Activated CD4-positive, alpha-beta T cell treated with anti-CD3 and anti-CD28 coated beads for 36 hours (primary cell): ENCODE measurements at places on chromosomes 1 and 21. TPM values are rescaled to one million over a fixed set of nuclear protein-coding genes. Genes with fewer than 3 reads are reported as not detected.

- H3K36me3 ChIP-seq = no peaks in the 10 kb centered on the region
- H3K27ac ChIP-seq = no peak overlapping the region
- peaks cover 12% of the 10 kb centered on the region for H3K27me3 ChIP-seq
- no peaks in the 10 kb centered on the region for H3K4me1 ChIP-seq
- no peak overlapping the region for H3K4me3 ChIP-seq
Measured at GRCh38 chr1:162892906-162893611, 32.1 kb upstream of the CCDC190 start.

- peaks cover 30% of the 10 kb centered on the region for H3K27me3 ChIP-seq
- H3K4me1 ChIP-seq = peaks cover 5% of the 10 kb centered on the region
- peak overlapping the region; percentile 45 for H3K4me3 ChIP-seq
- DNase-seq = no peak
- H3K27ac ChIP-seq = no peak overlapping the region
Measured at GRCh38 chr1:38577937-38578270, 281.7 kb downstream of the RRAGC start.

GRCh38 chr1:180600343-180600742 is 31.5 kb upstream of the XPR1 start:
- peaks cover 3% of the 10 kb centered on the region for H3K27me3 ChIP-seq
- DNase-seq = no peak
- H3K27ac ChIP-seq = no peak overlapping the region
- H3K36me3 ChIP-seq = no peaks in the 10 kb centered on the region
- no peak overlapping the region for H3K4me3 ChIP-seq

- H3K4me1 ChIP-seq = no peaks in the 10 kb centered on the region
- H3K4me3 ChIP-seq = no peak overlapping the region
- H3K27ac ChIP-seq = no peak overlapping the region
- DNase-seq = no peak
- H3K36me3 ChIP-seq = no peaks in the 10 kb centered on the region
Measured at GRCh38 chr1:111582644-111583618, 36.7 kb upstream of the RAP1A start.

- no peak overlapping the region for H3K27ac ChIP-seq
- H3K4me3 ChIP-seq = no peak overlapping the region
- H3K4me1 ChIP-seq = peaks cover 2% of the 10 kb centered on the region
- no peaks in the 10 kb centered on the region for H3K27me3 ChIP-seq
- DNase-seq = no peak
- H3K36me3 ChIP-seq = peaks cover 53% of the 10 kb centered on the region
Measured at GRCh38 chr1:193077991-193078390, 18.6 kb downstream of the RO60 start.

- peaks cover 35% of the 10 kb centered on the region for H3K4me1 ChIP-seq
- peak overlapping the region; percentile 87 for H3K4me3 ChIP-seq
- H3K36me3 ChIP-seq = no peaks in the 10 kb centered on the region
- H3K27me3 ChIP-seq = no peaks in the 10 kb centered on the region
- peak overlapping the region; percentile 83 for H3K27ac ChIP-seq
Measured at GRCh38 chr1:27872802-27873551, 633 bp downstream of the THEMIS2 start.

DNA sequence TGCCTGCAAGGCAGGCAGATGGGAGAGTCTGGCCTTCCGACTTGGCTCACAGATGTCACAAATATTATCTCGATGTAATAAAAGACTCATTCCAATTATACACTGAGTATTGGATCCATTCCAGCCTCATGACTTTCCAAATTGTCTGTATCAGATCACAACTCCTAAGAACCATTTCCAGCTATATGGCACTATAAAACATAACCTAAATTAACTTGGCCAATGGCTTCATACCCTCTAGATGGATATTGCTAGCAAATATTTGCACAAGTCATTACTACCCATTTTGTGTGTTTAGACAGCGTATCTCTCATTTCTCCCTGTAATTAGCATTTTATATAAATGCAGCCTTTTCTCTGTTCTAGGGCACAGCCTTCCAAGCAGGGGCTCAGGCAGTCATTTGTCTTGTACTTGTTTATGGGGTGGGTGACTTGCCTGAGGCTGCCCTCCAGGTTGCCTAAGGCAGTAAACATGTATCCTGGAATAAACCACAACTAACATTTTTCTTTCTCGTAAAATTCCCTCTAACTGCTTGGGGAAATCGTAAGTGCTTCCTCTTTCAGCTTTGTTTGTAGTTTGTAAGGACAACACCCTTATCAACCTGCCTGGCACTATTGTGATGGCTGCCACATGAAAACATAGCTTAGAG is 70.6 kb upstream of the KCNJ6 start:
- H3K27ac ChIP-seq = no peak overlapping the region
- no peak overlapping the region for H3K4me3 ChIP-seq
- no peaks in the 10 kb centered on the region for H3K36me3 ChIP-seq
- no peak for DNase-seq
- H3K27me3 ChIP-seq = peaks cover 28% of the 10 kb centered on the region
- no peaks in the 10 kb centered on the region for H3K4me1 ChIP-seq

DNA sequence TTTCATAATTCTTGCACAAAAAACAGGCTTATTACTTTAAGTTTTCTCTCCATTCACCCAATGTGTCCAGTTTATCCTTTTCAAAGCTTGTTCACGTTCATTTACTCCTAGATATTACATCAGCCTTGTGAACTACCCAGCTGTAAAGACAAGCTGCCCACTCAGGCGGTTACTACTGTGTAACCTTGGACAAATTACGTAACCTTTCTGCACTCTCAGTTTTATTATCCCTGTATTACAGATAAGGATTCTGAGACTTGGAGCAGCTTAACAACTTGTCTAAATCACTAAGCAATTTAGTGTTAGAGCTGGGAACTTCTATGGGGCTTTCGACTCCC is 20.5 kb upstream of the LPAR3 start:
- H3K4me3 ChIP-seq = no peak overlapping the region
- H3K27ac ChIP-seq = no peak overlapping the region

Gene COL6A1
- total RNA-seq = 0.69 TPM
